Prostate gland (tissue), 2 donors: ENCODE measurements at places on chromosomes 13 and 19. TPM values are rescaled to one million over a fixed set of nuclear protein-coding genes. Genes with fewer than 3 reads are reported as not detected.
A peak's percentile ranks its signal among the peaks of the same experiment; 100 is the strongest.

- DNase-seq = peak; percentile 27
Measured at GRCh38 chr19:55467236-55468053, 2.9 kb upstream of the C19orf85 start.

Gene ZNF208
- 4.3 TPM for total RNA-seq

Gene PAK4
- 123 TPM for total RNA-seq

- DNase-seq = peak; percentile 88
Measured at GRCh38 chr19:50896591-50897190, 14.5 kb downstream of the KLK4 start.

DNA sequence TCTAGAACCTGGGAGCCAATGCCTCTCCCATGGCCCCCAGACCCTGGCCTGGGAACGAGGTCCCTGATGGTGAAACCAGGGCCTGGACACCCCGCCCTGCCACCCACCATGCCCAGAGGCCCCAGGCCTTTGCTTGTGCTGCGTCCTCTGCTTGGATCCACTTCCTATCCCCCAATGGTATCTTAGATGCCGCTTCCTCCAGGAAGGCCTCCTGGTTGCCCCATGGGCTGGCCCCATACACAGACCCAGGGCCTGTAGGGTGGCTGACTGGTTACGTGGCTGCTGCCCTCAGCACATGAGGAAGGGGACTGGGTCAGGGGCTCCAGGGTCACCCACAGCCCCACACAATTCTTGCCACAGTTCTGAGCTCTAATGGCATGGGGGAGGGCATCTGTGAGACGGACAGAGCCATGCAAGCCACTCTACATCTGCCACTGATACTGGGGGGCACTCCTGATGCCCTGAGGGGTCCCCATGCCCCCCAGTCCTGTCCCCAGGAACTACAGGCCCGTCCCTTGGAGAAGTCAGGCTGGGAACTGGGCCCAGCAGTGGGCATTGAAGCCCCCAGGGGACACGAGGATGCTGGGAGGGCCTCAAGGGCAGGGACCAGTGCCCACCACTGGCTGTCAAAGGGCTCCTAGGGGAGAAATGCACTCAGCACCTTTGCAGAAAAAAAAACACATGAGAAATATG, 5.0 kb downstream of the RPL36 start:
- DNase-seq = no peak

DNA sequence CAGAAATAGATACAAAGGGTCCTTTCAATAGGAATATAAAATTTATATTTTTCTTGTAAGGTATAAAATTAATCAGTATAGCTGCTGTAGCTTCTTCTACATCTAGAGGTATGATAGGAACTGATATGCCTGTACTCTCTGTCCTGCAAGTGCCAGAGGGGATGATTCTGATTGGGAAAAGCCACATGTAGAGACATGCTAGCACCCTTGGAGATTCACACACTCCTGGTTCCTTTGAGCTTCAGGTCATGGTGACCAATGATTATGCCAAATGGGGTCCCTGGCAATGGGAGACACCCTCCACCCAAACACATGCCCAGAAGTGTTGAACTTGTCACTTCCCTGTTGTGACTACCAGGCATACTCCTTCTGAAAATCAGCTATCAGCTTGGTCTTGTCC, 14.7 kb upstream of the METTL21C start:
- DNase-seq = no peak

- peak; percentile 47 for DNase-seq
Measured at GRCh38 chr13:39616087-39616694, 13.2 kb upstream of the LHFPL6 start.

DNA sequence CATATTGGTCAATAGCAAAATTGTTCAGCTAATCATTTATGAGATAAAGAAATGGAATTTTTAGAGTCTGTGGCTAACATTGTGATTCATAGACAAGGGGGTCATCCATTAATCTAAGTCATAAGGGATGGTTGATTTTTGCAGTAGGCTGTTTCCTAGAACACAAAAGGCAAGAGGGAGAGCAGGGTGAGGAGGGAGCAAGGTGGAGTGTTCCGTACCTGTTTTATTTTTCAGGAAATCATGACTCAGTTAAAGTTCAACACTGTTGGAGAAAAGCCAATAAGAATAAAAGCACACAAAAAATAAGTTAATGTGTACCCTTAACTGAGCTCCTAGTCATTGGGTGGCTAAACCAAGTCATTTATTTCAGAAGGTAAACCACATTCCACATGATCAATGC, 512.4 kb upstream of the ATXN8OS start:
- DNase-seq = no peak

Gene PDX1
- not detected for total RNA-seq

DNA sequence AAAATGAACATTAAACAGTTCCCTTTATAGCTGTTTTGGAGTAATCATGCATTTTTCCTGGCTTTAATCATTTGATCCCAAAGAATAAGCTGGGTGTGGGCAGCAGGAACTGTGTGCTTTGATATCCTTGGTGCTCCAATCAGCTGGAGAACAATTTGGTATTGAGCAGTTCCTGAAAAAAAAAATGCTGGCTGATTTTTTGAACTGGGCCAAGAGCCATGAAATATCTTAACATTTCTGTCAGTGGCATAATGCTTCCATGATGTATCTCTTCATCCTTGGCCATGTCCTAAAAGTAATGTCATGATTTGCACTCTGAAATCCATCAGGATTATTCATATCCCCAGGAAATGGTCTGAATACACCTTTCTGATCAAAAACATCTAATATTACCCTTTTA, 134.7 kb downstream of the LHFPL6 start:
- no peak for DNase-seq
